Smooth muscle cell of the brain vasculature (primary cell): ENCODE measurements at places on chromosomes 3 and 15.
A peak's percentile ranks its signal among the peaks of the same experiment; 100 is the strongest.

DNA sequence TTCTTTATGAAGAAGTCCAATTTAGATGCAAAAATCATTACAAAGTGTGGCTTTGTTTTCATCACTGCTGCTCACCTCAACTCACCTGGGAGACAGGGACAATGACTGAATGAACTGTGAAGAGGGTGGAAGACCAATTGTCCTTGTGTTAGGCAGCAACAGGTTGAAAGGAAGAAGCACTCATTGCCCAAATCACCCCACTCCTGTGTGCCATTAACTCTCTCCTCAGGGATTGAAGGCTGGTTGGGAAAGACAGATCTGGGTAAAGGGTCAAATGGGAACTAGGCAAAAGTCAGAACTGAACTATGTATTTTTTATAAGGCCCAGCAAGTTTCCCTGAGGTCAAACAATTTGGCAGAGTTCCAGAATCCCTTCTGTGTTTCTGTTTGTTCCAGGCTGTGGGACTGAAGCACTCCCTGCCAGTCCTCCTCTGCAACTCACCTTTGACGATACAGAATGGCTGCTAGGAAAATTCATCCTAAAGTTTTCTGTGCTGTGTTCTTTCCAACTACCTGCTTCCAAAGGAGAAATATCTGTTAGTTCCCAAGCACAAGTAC is 68.6 kb upstream of the CCDC39 start:
- no peak for DNase-seq

- no peak for DNase-seq
Observed at GRCh38 chr3:149523512-149524299, 49.2 kb downstream of the TM4SF4 start.

GRCh38 chr3:114585687-114586086 is 291.9 kb downstream of the TIGIT start:
- no peak for DNase-seq

- no peak for DNase-seq
Observed at GRCh38 chr3:29004885-29005599, 275.8 kb upstream of the RBMS3 start.

GRCh38 chr3:116836286-116836685 is 126.7 kb downstream of the TUSC7 start:
- DNase-seq = no peak

DNA sequence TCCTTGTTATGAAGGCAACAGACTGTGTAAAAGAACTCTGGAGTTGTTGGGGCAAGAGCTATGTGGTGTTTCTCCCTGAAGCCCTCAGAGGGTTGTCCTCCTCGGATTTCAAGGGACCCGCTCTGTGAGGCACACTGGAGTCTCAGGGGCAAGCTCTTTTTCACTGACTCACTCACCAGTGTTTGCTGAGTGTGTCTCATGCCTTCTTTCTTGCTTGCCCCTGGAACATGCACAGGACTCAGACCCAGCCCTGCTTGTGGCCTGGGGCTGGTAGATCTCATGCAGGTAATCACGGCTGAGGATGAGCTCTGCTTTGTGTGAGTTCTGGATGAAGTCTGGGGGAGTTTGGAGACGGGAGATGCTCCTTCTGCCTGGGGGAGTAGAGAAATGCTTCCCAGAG is 93.7 kb downstream of the CACNA1D start:
- DNase-seq = no peak

DNA sequence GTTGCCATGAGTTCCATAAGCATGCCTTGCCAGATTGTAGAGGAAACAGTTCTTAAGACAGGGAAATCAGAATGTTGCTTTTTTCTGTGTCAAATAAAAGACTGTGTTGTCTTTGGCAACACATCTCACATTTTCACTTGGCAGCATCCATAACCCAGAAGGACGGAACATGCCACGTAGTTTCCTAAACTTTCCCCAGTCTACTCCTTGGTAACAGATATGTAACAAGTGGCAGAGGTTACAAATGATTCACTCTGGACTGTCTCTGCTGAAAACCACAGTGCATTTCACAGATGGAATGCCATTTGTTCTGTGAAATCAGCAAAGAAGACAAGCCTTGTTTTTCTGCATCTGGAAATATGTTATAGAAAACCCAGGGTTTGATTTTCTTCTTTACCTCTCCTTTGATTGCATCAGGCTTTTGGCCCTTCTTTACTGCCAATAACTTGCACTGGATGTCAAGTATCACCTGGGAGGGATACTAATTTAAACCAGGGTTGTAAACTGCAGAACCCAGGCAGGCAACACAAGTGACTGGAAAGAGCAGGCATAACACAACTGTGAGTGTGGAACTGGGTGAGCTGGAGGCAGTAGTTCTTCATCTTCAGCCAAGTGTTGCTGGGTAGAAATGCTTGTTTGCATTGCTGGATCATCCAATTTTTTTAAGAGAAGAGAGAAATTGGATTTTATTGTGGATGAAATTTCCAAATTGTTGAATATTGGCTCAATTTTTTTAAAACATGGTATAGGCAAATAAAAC is 124.4 kb upstream of the FOXB1 start:
- peak; percentile 32 for DNase-seq

DNA sequence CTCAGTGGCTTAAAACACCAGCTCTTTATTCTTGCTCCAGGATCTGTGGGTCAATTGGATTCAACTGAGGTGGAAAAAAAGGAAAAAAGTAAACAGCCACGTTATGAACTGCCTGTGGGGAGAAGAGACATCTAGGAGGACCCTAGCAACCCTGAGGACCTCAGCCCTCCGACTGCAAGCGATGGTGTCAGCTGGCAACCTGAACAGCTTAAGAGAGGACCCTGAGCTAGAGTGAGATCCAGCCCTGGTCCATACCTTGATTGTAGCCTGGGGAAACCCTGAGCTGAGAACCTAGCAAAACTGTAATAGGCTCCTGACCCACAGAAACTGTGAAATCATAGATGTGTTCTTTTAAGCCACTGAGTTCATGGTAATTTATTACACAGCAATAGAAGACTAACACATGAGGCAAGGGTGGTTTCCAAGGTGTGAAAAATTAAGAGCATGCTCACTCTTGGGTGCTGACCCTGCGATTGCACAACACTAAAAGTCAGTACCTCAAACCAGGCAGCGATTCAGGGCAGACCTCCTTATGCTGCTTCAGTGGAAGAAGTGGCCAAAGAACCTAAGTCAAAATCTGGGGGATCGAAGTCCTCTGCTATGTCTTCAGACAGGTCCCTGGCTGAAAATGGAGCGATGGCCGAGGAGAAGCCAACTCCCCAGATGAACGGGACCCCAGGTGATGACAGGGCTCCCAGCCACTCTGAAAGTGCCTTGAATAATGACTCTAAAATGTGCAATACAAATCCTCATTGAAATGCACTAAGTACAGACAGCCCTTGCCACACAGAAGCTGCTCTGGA is 57.7 kb downstream of the GASK1A start:
- no peak for DNase-seq

- no peak for DNase-seq
Observed at GRCh38 chr3:186953011-186953487, 22.7 kb downstream of the ST6GAL1 start.

DNA sequence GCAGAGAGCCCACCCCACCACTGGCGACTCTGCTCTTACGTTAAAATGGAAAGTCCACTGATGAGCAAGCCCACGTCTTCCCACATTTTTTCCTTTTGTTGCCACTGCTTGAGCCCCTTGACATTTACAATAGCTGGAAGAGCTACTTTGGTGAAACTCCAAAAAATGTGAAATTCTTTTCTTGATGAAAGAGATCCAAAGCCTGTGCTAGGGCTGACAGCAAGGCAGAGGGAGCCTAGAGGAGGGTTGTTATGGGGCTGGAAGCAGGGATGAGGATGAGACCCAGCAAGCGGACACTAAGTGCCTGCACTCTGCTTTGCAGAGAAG is 97.1 kb downstream of the CEMIP start:
- no peak for DNase-seq
